ENCODE measurements at places on chromosomes 11 and 22.

DNA sequence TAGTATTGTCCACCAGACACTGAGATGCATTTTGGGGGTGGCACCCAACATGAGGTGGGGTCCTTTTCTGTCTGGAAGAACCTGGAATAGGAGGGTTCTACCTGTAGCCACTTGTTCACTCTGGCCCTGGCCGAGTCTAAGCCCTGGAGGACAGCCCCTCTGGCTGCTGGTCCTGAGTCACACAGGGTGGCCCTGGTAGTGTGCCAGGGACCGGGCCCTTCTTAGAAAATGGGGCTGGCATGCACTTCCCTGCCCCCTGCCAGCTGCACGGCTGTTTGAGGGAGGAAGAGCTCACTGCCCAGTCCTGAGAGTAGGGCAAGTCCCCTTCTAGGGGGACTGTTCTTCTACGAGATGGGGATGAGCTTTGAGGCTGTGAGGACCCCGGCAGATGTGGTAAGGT lies 2.2 kb downstream of the PLCB3 start:
- no peak for DNase-seq

GRCh38 chr11:94895451-94895850 lies 77.9 kb downstream of the CWC15 start:
- peak; percentile 29 for DNase-seq

- no peak for DNase-seq
Observed at GRCh38 chr11:59556917-59557348, 45.6 kb downstream of the OR4D9 start.

GRCh38 chr11:36238036-36238631 lies 51.1 kb downstream of the COMMD9 start:
- DNase-seq = no peak

- no peak for DNase-seq
Observed at GRCh38 chr11:44949160-44950030, 1.3 kb downstream of the TP53I11 start.

- DNase-seq = no peak
Observed at GRCh38 chr11:15865212-15865987, 490.9 kb downstream of the SOX6 start.

DNA sequence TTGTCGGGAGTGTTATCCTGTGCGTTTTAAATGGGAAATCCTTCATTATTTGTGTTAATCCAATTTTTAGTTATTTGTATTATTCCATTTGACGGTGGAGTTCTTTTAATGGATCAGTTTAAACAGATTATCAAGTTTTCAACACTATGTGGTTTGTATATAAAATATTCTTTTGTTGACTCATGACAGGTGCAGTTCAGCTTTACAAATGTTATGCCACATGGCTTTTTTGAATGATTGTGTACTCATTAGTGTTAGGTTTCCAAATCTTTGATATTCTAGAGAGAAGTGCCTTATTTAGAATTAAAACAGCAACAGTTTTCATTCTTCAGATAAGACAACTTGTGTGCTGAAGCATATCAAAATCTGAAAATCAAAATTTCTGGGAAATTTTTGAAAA lies 2.4 kb downstream of the JAM3 start:
- DNase-seq = no peak

- no peak for DNase-seq
Observed at GRCh38 chr11:125176866-125177265, 12.3 kb downstream of the PKNOX2 start.

GRCh38 chr11:106723071-106723470 lies 295.2 kb downstream of the GUCY1A2 start:
- no peak for DNase-seq

- no peak for DNase-seq
Observed at GRCh38 chr11:60658409-60658808, 41.0 kb upstream of the MS4A8 start.

DNA sequence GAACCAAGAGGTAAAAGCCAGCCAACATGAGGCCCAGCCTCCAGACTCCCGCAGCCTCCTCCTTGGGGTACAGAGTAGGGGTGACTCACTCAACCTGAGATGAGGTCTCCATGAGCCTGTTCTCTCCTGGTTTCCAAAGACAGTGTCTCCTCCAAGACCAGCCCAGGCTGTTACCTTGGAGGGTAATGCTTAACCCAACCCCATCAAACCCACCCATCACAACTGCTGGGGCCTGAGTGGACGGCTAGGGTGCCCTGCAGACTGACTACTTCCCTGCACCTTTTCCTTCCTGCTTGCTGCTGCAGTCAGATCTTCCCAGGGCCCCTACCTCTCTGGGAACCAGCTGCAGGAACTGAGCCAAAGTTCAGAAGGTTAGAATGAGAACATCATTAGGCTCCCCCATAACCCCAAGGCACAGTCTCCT lies 5.1 kb upstream of the NOL12 start:
- peak; percentile 70 for DNase-seq

DNA sequence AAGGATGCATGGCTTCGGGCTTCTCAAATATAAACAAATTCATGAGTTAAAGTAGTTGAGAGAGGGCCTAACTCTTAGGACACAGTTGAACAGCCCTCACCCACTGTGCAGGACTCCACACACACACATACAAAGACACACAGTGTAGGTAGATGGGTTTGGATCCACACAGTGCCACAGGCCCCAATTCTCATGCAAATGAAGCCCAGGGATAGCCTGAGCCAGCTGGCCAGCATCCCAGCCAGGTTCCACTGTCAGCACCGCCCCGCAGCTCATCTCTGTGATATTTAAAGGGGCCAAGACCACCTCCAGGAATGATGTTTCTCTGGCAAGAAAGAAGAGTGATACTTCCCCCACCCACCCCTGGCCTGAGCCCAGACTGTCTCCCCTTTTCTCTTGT lies 11.7 kb downstream of the SLC35C1 start:
- DNase-seq = no peak

GRCh38 chr22:50672471-50673230 lies at the start of gene SHANK3:
SHANK3 (plus strand) TSS chr22:50672823.
- DNase-seq = no peak

DNA sequence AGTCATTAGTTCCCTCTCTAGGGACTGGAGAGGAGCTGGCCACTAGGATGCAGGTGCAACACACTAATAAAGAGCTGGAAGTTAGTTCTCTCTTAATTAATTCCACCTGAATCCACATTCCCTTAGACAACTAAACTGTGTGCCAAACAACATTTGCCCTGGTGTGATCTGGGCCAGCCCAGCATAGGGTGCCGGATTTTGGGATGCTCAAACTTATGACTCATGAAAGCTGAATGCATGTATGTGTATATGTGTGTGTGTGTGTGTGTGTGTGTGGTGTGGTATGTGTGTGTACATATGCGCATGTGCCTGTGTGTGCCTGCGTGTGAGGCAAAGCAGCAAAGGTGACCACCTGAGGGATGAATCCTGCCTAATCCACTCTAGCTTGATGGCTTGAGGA lies 110.7 kb downstream of the EHF start:
- no peak for DNase-seq

GRCh38 chr11:35216962-35217678 lies 78.1 kb downstream of the CD44 start:
- DNase-seq = no peak

GRCh38 chr11:95585069-95585751 lies 204.4 kb downstream of the FAM76B start:
- peak; percentile 56 for DNase-seq

DNA sequence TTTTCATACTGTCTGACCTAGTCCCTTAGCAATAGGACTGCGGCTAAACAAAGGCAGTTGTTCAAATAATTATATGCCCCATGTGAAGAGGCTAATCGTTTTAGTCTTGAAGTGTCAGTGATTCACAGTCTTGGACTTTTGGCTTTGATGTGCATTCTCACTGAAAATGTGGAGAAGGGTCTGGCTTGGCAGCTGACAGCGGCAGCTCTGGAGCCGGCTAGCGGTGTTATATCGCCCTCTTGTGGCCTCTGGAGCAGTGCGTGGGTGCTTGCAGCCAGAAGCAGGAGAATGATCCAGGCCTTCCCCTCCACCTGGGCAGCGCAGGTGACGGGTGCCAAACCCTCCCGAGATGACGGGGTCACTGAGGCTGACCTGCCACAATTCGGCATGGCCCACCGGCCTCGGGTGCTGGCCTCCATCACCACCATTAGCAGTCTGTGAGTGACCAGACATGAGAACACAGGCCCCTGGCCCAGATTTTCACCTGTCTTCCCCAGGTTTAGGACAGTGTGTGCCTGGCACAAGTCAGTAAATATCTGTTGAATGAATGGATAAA lies 90.3 kb upstream of the PITPNB start:
- DNase-seq = peak; percentile 80

GRCh38 chr11:117885777-117886176 lies 9.3 kb upstream of the FXYD6 start:
- DNase-seq = no peak

DNA sequence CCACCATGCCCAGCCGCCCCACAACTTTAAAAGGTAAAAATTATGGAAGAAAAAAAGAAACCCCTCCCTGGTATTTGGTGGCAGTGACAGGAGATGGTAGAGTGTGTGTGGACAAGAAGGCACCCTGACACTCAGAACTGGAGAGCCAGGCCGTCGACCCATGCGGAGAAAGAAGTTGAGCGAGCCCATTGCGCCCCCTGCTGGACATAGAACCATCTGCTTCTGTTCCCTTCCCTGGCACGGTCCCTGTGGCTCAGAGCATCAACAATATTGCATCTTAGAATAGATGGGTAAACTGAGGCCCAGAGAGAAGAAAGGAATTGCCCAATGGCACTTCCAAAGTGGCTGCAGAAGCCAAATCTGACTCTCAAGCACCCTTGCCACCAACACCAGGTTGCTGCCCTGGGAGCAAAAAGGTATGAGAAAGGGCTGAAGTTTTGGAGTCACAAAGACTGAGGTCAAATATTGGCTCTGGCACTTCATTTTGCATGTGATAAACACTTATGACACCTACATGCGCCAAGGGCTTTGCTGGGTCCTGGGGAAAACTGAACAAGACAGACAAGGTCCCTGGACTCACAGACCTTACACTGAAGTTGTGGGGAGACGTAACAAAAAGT lies 8.6 kb downstream of the MRPL11 start:
- DNase-seq = peak; percentile 43

DNA sequence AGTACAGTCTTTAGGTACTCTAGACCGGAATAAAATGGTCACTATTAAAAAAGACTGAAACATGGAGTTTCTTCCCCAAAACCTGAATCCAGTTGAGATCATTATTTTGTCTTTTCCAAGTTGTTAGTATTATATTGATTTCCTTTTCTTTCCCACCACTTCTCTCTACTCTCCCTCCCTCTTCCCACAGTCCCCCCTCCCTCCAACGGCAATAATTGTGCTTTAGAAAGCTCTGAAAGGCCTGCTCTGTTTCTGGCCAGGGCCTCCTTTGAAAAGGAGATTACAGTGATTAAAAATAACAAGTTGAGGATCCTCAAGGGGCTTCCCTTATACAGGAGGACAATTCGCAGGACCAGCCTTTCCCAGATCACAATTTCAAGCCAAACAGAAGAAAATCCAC lies 3.5 kb downstream of the SPON1 start:
- DNase-seq = no peak

DNA sequence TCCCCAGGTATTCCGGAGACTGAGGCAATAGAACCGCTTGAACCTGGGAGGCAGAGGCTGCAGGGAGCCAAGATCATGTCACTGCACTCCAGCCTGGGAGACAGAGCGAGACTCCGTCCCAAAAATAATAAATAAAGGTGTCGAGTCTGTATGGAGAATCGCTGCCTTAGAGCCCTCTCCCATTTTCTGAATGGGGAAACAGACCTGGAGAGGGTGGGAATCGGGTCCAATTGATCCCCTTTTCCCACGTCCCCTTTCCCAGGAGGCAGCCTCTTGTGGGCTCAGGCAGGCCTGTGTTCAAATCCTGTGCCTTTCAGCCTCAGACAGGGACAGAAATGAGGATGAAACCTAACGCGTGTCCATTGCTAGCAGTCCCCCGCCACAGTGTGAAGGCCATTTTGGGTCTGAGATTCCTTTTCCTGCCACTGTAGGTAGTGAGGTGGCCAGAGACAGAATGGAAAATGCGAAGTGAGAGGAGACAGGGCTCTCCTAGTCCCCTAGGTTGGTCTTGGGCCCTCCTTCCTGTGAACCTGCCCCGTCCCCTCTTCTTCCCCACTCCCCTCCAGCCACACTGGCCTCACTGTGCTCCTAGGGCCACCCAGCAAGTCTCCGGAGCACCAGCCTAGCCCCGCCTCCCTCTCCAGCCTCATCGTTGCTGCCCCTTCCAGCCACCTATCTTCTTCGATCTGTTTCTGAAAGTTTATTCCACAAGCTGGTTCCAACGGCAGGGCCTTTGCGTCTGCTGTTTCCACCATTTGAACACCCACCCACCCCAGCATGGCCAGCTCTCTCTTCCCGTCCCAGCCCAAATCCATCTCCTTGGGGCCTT lies 2.7 kb upstream of the POLDIP3 start:
- no peak for DNase-seq

DNA sequence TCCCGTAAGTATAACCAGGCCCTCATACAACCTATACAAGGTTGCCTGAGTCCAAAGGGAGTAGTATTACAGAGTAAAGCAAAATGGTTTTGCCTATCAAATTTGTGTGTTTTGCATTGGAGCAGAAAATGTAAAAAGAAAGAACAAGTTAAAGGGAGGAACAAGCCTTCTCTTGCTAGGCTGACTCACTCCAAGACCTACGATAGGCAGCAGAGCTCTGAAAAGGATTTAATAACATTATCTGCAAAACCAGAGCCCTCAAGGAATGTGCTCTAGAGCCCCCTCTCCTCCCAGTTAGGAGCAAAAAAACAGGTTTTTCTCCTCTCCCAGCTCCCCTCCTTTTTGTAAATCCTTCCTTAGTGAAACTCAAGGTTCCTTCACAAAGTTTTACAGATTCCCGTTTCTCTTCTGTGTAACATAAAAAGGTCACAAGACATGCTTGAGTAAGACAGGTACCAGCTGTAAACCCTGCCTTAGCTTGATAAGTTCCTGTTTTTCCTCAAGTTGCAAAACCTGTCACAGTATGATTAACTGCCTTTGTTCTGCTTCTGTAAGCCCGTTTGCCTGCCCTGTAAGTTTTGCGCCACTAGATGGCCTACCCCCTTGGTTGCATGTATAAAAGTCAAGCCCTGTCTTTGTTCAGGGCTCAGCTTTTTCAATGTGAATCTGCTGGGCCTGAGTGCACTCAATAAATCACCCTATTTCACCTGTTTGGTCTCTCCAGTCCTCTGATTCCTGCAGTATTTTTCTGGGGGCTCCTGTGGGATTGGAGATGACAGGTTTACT lies 498.2 kb downstream of the KCNA4 start:
- DNase-seq = no peak

GRCh38 chr11:69010361-69010891 lies 2.6 kb downstream of the MRGPRF start:
- DNase-seq = no peak

- no peak for DNase-seq
Observed at GRCh38 chr11:35042913-35043312, 96.1 kb upstream of the CD44 start.

- no peak for DNase-seq
Observed at GRCh38 chr11:76152741-76153570, 53.3 kb downstream of the WNT11 start.

- no peak for DNase-seq
Observed at GRCh38 chr11:132119573-132119972, 749.2 kb downstream of the NTM start.

GRCh38 chr22:32714458-32715430 lies 86.8 kb upstream of the TIMP3 start:
- DNase-seq = no peak

- peak; percentile 60 for DNase-seq
Observed at GRCh38 chr11:40306938-40307548, 1152.4 kb downstream of the LRRC4C start.

- DNase-seq = no peak
Observed at GRCh38 chr11:66192181-66192863, 76.1 kb upstream of the RAB1B start.

Measured in HFFc6 (cell line).